ENCODE measurements at places on chromosomes 1 and 21. TPM values are rescaled to one million over a fixed set of nuclear protein-coding genes. Genes with fewer than 3 reads are reported as not detected.

Gene SEC16B
- not detected for total RNA-seq

Gene MROH9
- total RNA-seq = not detected

Gene PLA2G2C
- 0.40 TPM for total RNA-seq

Gene B3GALT2
- 4.3 TPM for total RNA-seq

Gene ZBED6
- total RNA-seq = 19.5 TPM

Gene SPRR2E
- total RNA-seq = not detected

Gene AK5
- total RNA-seq = 0.65 TPM

Gene ACTA1
- total RNA-seq = not detected

DNA sequence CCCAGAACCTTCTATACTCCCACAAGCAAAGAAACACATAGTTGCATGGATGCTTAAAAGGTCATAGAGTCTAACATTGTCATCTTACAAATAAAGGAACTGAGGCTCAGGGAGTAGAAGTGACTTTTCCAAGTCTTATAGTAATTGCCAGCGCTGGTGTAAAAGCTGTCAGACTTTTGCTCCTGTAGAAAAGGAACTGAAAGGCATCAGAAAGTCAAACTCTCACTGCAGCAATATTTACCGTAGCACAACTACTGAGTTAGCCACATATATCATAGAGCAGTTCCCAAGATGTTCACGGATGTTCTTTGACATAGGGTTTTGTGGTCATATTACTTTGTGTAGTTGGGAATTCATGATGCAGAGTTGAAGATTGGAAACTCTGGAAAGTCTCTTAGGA lies 16.6 kb upstream of the USP24 start:
- peaks cover 6% of the 10 kb centered on the region for H3K4me1 ChIP-seq
- peaks cover 2% of the 10 kb centered on the region for H3K36me3 ChIP-seq
- no peak overlapping the region for H3K27ac ChIP-seq
- DNase-seq = no peak
- H3K4me3 ChIP-seq = no peak overlapping the region

GRCh38 chr1:169733924-169734323 lies at the start of gene SELE:
SELE (minus strand) TSS chr1:169734079; CDS start chr1:169733612, 467 bp downstream.
- H3K27me3 ChIP-seq = peaks cover 33% of the 10 kb centered on the region
- H3K4me1 ChIP-seq = no peaks in the 10 kb centered on the region
- no peak within 1 kb of the TSS for H3K27ac ChIP-seq
- no peaks in the 10 kb centered on the region for H3K36me3 ChIP-seq

DNA sequence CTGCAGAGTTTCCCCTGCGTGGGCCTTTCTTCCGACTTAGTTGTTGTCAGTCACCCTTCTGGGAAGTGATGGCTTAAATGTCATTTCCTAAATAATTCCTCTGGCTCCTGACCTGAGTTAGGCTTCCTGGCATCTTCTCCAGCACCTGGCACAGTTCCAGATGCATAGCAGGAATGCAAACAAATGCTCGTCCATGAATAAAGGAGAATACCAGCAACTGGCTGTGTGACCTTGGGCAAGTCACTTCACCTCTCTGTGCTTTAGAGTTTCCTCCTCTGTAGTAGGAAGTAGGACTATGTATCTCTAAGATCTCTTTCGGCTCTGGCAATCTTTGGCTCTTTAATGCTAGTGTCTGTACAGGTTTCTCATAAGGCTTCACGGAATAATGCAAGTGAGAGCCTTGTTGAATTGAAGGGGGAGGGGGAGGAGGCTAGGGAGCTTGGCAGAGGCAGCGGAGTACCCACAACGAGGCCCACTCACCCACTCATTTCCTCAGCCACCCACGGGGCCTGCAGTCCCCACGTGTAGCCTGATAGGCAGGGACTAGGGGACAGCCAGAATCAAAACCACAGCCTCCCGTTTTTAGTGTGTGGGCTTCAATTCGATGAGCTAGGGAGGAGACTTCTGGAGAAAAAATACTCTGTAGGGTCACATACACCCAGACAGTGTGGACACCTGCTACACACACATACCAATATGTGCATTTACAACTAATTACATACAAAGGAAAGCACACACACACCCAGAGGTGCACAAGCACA lies 48.1 kb downstream of the TENT5C start:
- no peaks in the 10 kb centered on the region for H3K36me3 ChIP-seq
- DNase-seq = peak; percentile 42
- H3K27me3 ChIP-seq = no peaks in the 10 kb centered on the region
- peaks cover 82% of the 10 kb centered on the region for H3K4me1 ChIP-seq

- DNase-seq = no peak
- H3K27me3 ChIP-seq = peaks cover 16% of the 10 kb centered on the region
- no peaks in the 10 kb centered on the region for H3K4me1 ChIP-seq
These were observed 29.8 kb upstream of the PADI2 start for GRCh38 chr1:17148950-17149608.

DNA sequence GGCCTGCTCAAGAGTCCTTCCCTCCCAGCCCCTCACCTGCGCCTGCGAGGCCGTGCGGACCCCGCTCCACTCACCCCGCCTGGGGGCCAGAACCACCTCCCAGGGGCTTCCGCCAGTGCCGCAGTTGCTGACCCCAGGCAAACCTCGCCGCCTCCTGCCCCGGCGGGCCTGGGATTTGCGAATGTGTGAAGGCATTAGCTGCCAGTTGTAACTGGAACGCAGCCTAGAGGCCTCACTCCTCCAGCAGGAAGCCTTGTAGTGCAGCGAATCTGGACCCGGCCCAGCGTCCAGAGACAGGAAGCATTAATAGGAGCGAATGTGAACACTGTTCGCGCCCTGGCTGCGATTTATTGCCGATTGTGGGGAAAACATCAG lies 140.9 kb upstream of the ARHGEF16 start:
- H3K4me1 ChIP-seq = peaks cover 7% of the 10 kb centered on the region
- no peak overlapping the region for H3K4me3 ChIP-seq
- H3K27ac ChIP-seq = no peak overlapping the region
- DNase-seq = no peak
- peaks cover 6% of the 10 kb centered on the region for H3K36me3 ChIP-seq
- peaks cover 2% of the 10 kb centered on the region for H3K27me3 ChIP-seq

GRCh38 chr1:108141621-108142020 lies 58.5 kb downstream of the SLC25A24 start:
- no peak overlapping the region for H3K4me3 ChIP-seq
- H3K27me3 ChIP-seq = no peaks in the 10 kb centered on the region
- DNase-seq = no peak
- no peaks in the 10 kb centered on the region for H3K4me1 ChIP-seq
- no peak overlapping the region for H3K27ac ChIP-seq
- H3K36me3 ChIP-seq = peaks cover 56% of the 10 kb centered on the region

GRCh38 chr1:113416496-113416895 lies 26.2 kb downstream of the MAGI3 start:
- no peaks in the 10 kb centered on the region for H3K27me3 ChIP-seq
- H3K36me3 ChIP-seq = no peaks in the 10 kb centered on the region
- H3K27ac ChIP-seq = no peak overlapping the region
- no peak for DNase-seq
- H3K4me1 ChIP-seq = no peaks in the 10 kb centered on the region
- no peak overlapping the region for H3K4me3 ChIP-seq

DNA sequence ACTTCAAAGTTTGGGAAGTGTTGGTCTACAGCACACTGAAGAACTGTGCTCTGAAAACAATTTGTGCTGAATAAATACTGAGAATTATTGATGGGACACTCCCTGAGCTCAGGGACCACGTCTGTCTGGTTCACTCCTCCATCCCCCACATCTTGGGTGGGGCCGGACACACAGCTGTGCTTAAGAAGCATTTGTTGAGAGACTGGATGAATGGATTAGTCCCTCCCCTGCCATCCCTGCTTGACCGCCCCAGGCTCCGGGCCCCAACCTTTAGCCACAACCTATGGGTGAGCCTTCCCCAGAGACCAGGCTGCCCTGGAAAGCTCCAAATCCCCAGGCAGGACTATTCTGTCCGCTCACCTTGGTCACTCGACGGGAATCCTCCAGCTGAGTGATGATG lies 7.5 kb downstream of the TRIM63 start:
- H3K36me3 ChIP-seq = no peaks in the 10 kb centered on the region
- no peaks in the 10 kb centered on the region for H3K4me1 ChIP-seq
- no peak overlapping the region for H3K27ac ChIP-seq

- no peaks in the 10 kb centered on the region for H3K36me3 ChIP-seq
- no peak overlapping the region for H3K4me3 ChIP-seq
- no peak for DNase-seq
- H3K27ac ChIP-seq = no peak overlapping the region
- H3K4me1 ChIP-seq = peaks cover 4% of the 10 kb centered on the region
These were observed 111.5 kb downstream of the CNIH3 start for GRCh38 chr1:224727351-224728289.

GRCh38 chr1:54564312-54565112 lies 16.5 kb downstream of the ACOT11 start:
- H3K36me3 ChIP-seq = no peaks in the 10 kb centered on the region
- no peak for DNase-seq
- H3K27ac ChIP-seq = no peak overlapping the region
- no peak overlapping the region for H3K4me3 ChIP-seq
- peaks cover 2% of the 10 kb centered on the region for H3K4me1 ChIP-seq

DNA sequence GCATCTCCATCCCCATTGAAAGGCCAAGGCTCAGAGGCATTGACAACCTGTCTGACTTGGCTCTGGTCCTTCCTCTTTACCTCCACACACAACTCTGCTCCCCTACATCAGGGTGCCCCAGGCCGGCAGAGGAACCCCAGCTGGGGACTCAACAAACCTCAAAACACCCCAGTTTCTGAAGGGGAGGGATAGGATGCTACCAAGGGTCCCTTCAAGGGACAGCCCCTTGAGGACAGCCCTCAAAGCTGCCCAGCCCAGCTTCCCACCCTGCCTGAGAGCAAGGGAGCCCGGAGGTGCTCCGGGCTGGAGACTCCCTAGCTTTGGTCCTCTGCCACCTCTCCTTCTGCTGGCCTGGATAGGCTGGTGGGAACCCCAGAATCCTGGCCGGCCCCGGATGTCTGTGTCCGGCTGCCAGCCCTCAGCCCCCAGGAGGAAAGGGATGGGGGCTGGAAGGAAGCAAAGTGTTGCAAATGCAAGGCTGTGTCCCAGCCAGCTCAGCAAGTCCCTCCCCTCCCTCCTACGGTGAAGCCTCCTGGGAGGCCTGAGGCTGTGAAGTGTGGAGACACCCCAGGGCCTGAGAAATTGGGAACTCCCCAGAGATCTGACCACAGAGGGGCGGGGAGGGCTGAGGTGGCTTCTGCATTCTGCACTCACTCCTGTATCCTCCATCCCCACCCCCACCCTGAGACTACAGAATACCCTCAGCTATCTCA lies 1.1 kb upstream of the MARCKSL1 start:
- H3K27ac ChIP-seq = no peak overlapping the region
- H3K27me3 ChIP-seq = peaks cover 13% of the 10 kb centered on the region
- DNase-seq = peak; percentile 59
- H3K4me1 ChIP-seq = peaks cover 40% of the 10 kb centered on the region
- peak overlapping the region; percentile 27 for H3K4me3 ChIP-seq

DNA sequence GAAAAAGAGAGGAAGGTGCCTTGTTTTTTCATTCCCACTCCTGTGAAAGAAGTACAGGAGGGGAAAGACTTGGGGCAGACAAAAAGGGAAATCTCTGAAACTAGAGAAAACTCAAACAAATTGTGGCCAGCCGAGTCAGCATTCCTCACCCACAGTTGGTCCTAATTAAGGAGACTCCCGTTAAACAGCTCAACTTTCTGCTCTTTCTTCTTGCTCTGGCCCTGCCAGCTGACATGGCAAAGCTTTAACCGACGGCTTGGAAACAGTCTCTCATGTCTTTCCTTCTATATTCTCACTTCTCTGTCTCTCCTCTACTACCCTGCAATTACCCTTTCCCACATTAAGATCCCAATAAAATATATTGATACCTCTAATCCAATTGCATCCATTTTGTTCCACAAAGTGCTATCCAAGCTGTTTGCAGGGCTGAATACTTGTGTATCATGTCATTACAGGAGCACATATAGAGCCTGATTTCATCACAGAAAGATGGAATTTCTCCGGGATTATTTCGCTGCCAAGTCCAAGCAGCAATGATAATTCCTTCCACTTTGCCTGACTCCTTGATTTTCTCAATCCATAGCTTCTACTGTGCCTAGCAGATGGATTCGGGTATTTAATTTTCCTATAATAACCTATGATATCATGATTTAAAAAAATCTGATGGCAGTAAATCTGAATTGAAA lies 65.4 kb upstream of the IPO9 start:
- peaks cover 4% of the 10 kb centered on the region for H3K27me3 ChIP-seq
- DNase-seq = no peak
- H3K27ac ChIP-seq = no peak overlapping the region

GRCh38 chr1:100074604-100075395 lies 57.9 kb downstream of the SASS6 start:
- H3K27me3 ChIP-seq = no peaks in the 10 kb centered on the region
- peaks cover 76% of the 10 kb centered on the region for H3K36me3 ChIP-seq
- no peak for DNase-seq
- H3K27ac ChIP-seq = no peak overlapping the region

GRCh38 chr21:32726839-32727686 lies 750 bp downstream of the SYNJ1 start:
- H3K4me1 ChIP-seq = peaks cover 41% of the 10 kb centered on the region
- no peaks in the 10 kb centered on the region for H3K27me3 ChIP-seq
- peak overlapping the region; percentile 96 for H3K4me3 ChIP-seq
- peak overlapping the region; percentile 96 for H3K27ac ChIP-seq
- peaks cover 22% of the 10 kb centered on the region for H3K36me3 ChIP-seq
- DNase-seq = peak; percentile 20

- H3K36me3 ChIP-seq = no peaks in the 10 kb centered on the region
- no peak for DNase-seq
- H3K27ac ChIP-seq = no peak overlapping the region
- peaks cover 2% of the 10 kb centered on the region for H3K4me1 ChIP-seq
- H3K4me3 ChIP-seq = no peak overlapping the region
These were observed 7.7 kb upstream of the PAFAH2 start for GRCh38 chr1:26005434-26006105.

- DNase-seq = no peak
- no peaks in the 10 kb centered on the region for H3K27me3 ChIP-seq
- no peaks in the 10 kb centered on the region for H3K36me3 ChIP-seq
These were observed 3.8 kb upstream of the PADI3 start for GRCh38 chr1:17244821-17245740.

DNA sequence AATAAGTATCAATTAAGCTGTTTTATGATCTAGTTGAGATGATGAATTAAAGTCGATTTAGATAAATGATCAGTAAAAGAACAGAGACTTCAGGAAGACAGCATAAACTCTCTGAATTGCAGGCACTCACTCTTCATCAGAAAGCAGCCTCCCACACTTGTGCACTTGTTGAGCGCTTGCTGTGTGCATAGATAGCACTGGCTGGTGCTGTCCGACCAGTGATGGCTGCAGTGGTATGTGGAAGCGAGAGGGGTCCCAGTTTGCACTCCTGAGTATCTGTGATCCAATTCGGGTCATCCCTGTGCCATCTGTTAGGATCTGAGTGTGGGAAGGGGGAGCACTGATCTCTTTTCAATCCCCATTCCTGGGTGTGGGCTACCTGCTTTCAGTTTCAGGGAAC lies 137.8 kb downstream of the CAMTA1 start:
- DNase-seq = no peak
- H3K27ac ChIP-seq = no peak overlapping the region
- H3K27me3 ChIP-seq = peaks cover 1% of the 10 kb centered on the region
- H3K4me3 ChIP-seq = no peak overlapping the region
- peaks cover 1% of the 10 kb centered on the region for H3K4me1 ChIP-seq

DNA sequence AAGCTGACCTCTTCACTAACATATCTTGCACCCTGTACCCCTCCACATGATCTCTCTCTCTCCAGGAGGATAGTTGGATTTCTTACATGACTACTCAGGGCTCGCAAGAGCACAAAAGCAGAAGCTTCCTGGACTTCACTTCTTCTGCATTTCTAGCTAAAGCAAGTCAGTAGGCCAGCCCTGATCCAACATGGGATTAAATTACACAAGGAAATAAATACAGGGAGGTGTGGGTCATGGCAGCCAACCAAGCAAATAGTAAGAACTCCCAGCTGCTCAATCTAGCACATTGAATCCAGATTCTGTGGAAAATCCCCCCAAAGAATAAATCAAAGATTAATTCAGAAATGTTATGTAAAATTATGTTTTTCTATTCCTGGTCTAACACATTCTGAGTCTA lies 33.3 kb downstream of the KLHDC7A start:
- no peak for DNase-seq
- no peaks in the 10 kb centered on the region for H3K27me3 ChIP-seq
- H3K4me3 ChIP-seq = no peak overlapping the region
- H3K27ac ChIP-seq = no peak overlapping the region
- no peaks in the 10 kb centered on the region for H3K36me3 ChIP-seq

All from activated CD4-positive, alpha-beta memory T cell treated with anti-CD3 and anti-CD28 coated beads, Interleukin-2, amount 10 ng/mL, durations not matched to agents 7 days and 5 days (primary cell).